ENCODE measurements at places on chromosomes 16 and 17.

GRCh38 chr17:59330053-59330942 is 1.2 kb upstream of the YPEL2 start:
- peak; percentile 19 for DNase-seq

DNA sequence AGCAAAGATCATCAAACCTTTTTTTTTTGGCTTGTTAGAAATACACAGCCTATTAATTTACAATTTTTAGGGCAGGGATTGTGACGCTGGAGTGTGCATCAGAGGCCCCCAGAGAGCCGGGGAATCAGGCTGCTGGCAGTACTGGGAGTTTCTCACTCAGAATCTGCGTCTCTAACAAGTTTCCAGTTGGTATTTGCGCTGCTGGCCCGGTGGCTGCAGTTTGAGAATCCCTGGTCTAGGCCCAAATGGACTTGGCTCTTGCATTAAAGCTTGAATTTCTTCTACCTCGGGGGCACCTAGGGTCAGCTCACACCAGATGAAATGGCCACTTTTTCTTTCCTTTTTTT is 150.9 kb upstream of the CIBAR2 start:
- DNase-seq = no peak

GRCh38 chr16:2005646-2006045 is 4.0 kb downstream of the ZNF598 start:
- DNase-seq = no peak

DNA sequence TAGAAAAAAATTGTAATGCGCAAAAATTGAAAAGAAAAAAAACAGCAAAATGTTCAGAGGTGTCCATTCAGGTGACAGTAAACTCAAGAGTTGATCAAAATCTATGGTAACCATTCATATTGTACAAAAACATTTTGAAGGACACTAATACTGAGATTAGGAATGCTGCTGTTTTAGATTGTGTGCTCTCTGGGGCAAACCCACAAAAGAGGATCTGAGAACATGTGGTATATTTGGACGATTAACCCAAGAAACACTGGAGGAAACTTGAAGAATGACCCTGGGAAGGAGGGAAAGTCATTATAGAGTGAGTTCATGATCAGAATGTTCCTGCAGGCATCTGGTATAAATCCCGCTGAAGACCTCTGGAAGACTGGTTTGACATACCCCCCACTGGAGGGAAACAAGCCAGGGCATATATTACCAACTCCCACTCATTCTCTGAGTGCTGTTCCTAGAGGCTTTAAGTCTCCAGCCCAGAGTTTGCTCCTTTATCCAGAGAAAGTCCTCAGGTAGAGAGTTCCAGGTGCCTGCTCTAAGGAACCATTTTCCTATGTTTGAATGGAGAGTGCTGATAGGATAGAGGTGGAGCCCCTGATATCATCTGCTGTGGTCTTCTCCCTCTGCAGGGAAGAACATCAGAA is 1.2 kb downstream of the KRTAP4-2 start:
- DNase-seq = peak; percentile 56

DNA sequence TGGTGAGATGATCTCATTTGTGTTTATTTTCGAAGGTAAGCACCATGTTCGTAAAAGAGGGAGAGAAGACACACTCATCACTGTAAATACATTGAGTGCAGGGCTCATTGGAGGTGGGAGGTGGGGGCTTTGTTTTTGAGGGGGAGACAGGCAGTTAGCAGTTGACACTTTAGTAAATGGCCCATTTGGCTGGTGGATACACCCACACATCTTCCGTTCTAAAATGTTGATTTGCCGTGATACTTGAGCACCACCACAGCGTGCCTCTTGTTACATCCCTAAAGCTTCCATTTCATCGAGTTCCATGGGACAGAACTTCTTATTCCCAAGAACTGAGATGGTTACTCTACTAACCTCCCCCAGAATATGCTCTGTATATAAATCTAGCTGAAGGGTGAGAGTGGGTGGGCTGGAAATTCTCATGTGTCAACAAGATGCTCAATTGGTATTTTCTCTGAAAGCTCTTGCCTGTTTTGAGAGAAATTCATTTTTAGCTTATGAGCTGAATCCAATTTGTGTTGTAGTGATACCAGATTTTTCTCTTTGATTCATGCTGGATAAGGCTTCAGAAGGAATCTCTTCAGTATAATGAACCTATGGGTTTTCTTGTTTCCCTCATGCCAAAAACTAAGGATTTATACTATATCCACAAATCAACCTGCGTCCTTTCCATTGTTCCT is 314.3 kb downstream of the RBFOX1 start:
- no peak for DNase-seq
